ENCODE measurements at places on chromosomes 13 and 19.

- no peak for DNase-seq
These were observed 316.3 kb downstream of the TBC1D4 start for GRCh38 chr13:75165543-75166230.

DNA sequence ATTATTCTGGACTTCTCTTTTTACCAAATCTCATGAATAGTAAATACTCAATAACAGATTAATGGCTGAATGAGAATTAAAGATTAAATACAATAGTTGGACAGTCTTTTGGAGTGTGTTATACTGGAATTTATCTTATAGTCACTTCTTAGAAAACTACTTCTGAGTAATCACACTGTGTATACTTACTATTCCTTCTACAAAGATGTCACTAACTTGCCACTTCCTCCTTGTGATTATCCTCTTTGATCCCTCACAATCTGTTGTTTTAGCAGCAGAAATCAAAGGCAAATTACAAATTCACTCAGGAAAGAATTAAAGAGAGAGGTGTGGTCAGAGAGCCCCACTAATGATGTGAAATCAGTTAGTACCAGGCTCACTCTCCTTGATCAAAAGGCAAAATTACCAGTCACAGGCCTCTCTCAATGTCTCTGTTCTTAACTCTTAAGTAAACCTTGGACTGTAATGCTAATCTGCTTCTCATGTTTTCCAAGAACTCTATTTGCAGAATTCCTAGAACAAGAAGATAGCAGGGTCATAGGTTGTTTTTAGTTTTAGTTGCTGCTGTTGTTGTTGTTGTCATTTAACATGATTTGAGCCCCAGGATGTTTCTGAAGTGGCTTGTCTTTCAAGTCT, 37.3 kb upstream of the FNDC3A start:
- no peak for DNase-seq

DNA sequence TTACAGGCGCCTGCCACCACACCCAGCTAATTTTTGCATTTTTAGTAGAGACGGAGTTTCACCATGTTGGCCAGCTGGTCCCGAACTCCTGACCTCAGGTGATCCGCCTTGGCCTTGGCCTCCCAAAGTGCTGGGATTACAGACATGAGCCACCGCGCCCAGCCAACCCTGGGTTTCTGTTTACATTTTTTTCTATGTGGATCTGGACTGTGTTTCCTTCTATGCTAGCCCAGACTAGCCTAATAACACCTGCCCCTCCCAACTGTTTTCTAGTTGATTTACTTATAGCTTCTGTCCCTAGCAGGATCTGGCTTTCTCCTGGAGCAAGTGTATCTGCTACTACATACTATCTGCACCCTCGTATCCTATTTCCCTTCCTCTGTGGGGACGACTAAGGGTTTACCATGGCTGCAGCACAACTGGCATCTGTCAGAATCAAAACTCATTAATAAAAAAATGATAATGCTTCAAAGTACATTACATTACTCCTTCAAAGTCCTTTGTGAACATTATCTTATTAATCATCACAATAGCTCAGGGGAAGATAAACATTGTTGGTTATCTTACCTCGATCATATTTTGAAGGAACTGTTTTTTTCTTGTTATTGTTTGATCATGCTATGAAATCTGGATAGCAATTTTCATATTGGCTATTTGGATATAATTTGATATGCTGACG, 228.3 kb downstream of the KLF5 start:
- DNase-seq, result no peak

GRCh38 chr13:108213946-108214345, 1.4 kb downstream of the LIG4 start:
- no peak for DNase-seq

DNA sequence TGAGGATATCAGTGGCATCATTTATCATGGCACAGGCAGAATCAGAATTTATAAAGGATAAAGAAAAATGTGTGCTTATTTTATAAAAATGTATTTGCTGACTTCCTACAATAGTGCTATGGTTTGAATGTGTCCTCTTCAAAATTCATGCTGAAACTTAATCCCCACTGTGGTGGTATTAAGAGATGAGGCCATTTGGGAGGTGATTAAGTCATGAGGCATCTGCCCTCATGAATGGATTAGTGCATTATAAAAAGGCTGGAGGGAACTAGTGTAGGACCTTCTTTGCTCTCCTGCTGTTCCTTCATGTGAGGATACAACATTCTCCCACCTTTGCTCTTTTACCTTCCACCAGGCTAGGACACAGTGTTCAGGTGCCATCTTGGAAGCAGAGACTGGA, 212.8 kb downstream of the RFC3 start:
- DNase-seq, result no peak

- no peak for DNase-seq
These were observed 156.6 kb downstream of the TM9SF2 start for GRCh38 chr13:99657848-99658260.

GRCh38 chr13:113095146-113096051, 10.2 kb upstream of the F7 start:
- DNase-seq, result no peak

DNA sequence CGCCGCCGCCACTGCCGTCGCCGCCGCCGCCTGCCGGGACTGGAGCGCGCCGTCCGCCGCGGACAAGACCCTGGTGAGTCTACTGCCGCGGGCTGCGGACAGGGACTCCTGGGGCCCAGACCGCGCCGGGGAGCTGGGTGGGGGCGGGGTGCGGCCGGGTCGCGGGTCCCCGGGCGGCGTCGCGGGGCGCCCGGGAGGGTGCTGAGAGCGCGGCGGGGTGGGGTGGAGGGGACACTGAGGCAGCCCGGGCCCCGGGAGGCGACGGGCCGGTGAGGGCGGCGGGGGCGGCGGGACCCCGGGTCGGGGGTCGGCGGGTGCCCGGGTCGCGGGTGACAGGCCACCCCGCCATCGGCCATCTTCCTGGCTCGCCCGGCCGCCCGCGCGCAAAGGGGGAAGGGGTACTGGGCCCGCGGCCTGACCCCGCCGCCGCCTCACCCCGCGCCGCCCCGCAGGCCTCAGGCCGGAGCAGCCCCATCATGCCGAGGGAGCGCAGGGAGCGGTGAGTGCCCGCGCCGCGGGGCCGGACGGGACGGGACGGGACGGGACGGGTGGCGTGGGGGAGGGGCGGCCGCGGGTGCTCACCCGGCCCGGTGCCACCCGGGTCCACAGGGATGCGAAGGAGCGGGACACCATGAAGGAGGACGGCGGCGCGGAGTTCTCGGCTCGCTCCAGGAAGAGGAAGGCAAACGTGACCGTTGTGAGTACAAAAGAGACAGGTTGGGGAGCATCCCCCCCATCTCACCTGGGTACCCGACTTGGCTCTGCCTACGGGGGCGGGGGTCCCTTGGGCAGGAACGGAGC, 489 bp downstream of the CCNE1 start:
- peak; percentile 17 for DNase-seq

GRCh38 chr13:81872581-81872980, 1531.7 kb upstream of the SPRY2 start:
- peak; percentile 8 for DNase-seq

GRCh38 chr19:48644839-48645619, 958 bp downstream of the CA11 start:
- peak; percentile 72 for DNase-seq

- no peak for DNase-seq
These were observed 47.2 kb downstream of the SMARCA4 start for GRCh38 chr19:11007962-11008532.

DNA sequence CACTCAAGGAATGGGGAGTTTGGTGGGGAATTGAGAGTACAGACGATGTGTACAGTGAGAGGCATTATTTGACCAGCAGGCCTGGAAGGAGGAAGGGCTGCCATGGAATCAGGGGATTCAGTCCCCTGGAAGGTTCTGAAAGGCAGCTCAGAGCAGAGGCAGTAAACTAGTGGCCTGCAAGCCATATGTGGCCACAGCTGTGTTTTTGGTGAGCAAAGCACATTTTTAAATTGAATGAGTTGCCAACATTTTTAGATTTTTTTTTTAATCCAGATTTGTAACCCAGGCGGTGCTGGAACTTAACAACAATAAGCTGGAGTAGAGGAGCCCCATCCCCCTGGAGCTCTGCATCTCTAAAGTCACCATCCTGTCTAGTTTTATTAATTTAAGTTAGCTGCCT, 95.3 kb upstream of the IPO5 start:
- DNase-seq, result no peak

DNA sequence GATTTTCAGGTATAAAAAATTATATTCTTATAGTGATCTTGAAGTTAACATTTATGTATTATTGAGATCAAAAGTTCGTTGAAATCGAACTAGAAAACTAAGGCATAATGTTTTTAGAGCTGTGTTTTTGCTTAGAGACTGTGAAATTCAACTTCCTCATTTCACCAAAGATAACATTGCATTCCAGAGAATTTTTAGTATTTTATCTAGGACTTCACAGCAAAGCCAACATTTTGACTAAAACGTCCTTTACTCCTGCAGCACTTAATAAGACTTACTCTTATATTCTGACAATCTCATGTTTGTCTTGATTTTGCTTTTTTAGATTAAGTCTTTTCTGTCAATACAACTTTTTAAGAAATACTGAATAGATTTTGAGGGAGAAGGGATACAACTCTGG, 4.7 kb downstream of the KCTD4 start:
- DNase-seq, result no peak

GRCh38 chr19:57841122-57841763, 8.4 kb upstream of the ZNF587 start:
- DNase-seq, result no peak

- no peak for DNase-seq
These were observed 1.2 kb upstream of the TMC4 start for GRCh38 chr19:54173951-54174834.

GRCh38 chr13:74438901-74439300, 304.7 kb upstream of the KLF12 start:
- DNase-seq, result no peak

DNA sequence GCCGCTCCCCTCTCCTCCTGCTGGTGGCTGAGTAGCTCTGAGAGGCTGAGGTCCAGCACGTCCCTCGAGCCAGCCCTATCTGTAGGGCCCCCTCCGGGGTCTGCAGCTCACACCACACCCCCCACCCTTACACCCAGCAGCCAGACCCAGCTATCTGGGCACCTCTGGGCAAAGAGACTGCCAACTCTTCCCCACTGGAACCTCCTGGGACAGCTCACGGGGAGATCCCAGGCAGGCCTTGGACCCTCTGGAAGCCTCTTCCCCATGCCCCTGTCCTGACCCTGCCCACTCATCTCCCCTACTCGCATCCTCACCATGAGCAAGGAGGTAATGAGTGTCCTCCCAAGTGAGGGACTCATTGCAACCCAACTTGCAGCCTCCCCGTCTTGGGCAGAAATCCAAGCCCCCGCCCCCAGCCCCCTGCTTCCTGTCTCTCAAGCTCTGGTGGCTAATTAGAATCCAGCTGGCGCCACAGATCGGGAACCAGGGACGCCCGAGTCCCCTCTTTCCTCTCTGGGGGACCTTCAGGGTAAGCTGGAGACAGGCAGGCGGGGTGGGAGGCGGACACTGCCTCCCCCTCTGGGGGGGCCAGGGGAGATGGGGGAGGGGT, 22.1 kb downstream of the ADGRL1 start:
- DNase-seq, result no peak

DNA sequence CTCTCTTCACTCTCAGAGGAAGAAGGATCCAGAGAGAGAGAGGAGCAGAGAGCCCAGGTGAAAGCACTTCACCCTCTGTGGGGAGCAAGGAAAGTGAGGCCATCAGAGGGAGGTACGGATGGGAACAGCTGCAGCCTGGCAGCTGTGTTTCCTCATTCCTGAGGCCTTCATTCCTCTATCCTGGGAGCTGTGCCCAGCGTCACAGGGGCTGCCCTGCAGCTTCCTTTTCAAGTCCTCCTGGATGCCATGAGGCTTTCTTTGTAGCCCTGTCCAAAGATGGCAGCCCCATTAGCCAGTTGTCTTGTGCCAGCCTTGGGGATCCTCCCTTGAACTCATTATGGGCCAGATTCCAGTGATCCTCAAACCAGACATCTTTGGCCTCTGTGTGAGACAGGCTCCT, 76.8 kb upstream of the PCDH8 start:
- DNase-seq, result no peak

- DNase-seq, result peak; percentile 8
These were observed 36.6 kb upstream of the OXGR1 start for GRCh38 chr13:97030705-97031452.

- no peak for DNase-seq
These were observed 52.5 kb downstream of the PDS5B start for GRCh38 chr13:32638739-32639138.

DNA sequence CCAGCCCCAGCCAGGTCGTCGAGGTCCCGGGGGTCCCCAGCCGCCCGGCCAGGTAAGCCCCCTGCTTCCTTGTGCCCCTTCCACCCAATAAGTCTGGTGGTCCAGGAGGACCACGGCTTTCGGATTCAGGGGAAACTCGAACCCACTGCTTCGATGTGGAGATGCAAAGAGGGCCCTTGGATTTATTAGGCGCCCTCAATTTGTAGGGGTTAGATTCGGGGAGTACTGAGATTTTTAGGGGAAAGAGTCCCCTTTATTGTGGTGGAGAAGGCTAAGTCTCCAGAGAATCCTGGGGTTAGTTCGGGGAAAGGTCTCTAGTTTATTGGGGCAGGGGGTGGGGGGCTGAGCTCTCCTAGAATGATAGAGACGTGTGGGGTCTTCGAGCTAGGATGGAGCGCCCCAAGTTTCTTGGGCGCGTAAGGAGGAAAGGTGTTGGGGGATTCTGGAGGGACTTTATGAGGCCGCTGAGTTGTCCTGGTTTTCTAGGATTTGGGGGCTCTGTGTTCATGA, 3.8 kb upstream of the LTBP4 start:
- no peak for DNase-seq

DNA sequence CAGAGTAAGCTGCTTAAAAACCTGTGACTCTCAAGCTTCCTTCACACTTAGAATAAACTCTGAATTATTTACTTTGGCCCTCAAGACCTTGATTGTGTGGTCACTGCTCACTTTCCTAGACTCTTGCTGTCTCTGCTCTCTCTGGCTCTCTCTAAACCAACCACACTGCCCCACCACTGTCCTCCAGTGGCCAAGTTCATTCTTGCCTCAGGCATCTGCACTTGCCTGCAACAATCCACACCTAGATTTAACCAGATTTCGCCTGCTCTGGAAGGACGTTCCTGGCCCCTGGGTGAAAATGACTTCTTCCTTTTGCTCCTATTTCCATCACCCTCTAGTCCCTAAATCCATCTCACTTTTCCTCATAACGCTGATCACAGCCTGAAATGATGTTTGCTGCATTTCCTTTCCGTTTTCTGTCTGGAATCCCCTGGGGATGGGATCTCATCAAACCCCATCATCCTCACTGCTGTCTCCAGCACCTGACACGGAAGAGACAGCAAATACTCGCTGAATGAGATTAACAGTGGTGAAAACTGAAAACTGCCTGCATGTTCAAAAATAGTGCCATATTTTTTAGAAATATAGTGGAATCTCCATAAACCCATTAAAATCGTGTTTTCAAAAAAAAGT, 232.6 kb downstream of the UQCRFS1 start:
- no peak for DNase-seq

GRCh38 chr13:106942563-106942962, 374.6 kb upstream of the ARGLU1 start:
- no peak for DNase-seq

All from neuronal stem cell (in vitro differentiated cells).